ENCODE measurements at places on chromosomes 1 and 21.

- DNase-seq, result no peak
Measured at GRCh38 chr1:169364948-169365347, 2.6 kb downstream of the NME7 start.

GRCh38 chr1:116733476-116734365 lies 20.5 kb upstream of the CD2 start:
- DNase-seq, result no peak

- no peak for DNase-seq
Measured at GRCh38 chr1:38336301-38336923, 289.8 kb upstream of the POU3F1 start.

GRCh38 chr1:192703283-192704206 lies 67.6 kb downstream of the RGS13 start:
- no peak for DNase-seq

- DNase-seq, result no peak
Measured at GRCh38 chr1:27138368-27138767, 16.6 kb downstream of the SLC9A1 start.

DNA sequence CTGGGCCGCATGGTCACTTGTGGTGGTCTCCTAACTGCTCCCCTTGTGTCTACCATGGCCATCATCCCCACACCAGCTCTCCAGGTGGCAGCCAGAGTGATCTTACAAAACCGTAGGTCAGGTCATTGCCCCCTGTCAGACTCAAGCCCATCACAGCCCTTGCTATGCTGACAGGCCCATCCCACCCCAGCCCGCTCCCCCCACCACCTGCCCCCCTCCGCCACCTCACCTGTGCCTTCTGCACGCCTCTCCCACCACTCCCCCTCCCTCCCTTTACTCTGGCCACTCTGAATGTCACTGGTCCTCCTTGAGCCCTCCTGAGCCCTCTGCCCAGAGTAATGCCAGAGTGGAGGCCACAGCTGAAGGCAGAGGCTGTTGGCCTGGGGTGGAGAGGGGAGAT lies 28.5 kb downstream of the TEX35 start:
- DNase-seq, result no peak

DNA sequence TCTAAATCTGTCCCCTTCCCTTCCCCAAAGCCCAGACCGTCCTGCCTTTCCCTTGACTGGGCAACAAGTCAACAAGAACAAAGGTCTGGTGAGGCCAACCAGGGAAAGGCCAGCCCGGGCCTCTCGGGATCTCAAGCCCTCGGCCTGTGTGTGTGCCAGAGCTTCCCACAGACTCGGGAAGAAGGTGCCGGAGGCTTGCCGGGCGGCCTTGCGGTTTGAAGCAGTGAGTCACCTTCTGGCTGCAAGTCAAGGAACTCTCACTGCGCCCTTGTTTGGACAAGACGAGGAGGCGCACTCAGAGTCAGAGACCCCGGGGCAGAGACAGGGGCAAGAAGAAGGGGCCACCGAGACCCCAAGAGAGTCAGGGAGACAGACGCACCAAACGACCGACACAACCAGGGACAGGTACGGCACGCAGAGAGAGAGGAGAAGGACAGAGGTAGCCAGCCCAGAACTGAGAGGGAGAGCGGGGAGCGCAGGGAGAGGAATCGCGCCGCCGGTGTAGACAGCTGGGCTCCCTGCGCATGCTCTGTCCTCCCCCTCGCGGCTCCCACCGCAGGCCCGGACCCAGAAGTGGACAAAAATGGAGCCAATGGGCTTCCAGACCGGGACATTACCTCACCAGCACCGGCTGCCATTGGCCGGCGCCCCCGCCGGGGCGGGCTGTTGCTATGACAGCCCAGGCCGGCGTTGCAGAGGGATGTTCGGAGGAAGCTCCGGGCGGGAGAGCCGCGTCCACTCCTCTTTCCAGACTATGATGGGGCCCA lies 66.6 kb upstream of the LAPTM5 start:
- DNase-seq, result no peak

- no peak for DNase-seq
Measured at GRCh38 chr1:60890664-60891063, 191.7 kb upstream of the NFIA start.

DNA sequence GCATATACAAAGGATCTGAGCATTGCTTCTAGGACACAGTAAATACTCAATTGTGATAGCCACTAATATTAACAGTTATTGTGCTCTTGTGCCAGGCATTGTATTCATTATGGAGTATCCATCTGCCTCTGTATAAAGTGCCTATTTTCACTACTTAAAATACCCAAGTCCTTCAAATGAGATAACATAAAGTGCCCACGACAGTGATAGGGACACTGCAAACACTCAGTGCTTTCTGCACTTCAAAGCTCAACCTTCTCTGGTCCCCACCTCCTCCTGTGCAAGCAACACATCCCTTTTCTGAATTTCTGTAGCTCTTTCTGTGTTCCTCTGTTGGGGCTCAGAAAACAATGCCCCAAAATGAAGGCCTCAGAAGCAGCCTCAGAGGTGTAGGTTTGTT lies 6.6 kb upstream of the DDAH1 start:
- no peak for DNase-seq

DNA sequence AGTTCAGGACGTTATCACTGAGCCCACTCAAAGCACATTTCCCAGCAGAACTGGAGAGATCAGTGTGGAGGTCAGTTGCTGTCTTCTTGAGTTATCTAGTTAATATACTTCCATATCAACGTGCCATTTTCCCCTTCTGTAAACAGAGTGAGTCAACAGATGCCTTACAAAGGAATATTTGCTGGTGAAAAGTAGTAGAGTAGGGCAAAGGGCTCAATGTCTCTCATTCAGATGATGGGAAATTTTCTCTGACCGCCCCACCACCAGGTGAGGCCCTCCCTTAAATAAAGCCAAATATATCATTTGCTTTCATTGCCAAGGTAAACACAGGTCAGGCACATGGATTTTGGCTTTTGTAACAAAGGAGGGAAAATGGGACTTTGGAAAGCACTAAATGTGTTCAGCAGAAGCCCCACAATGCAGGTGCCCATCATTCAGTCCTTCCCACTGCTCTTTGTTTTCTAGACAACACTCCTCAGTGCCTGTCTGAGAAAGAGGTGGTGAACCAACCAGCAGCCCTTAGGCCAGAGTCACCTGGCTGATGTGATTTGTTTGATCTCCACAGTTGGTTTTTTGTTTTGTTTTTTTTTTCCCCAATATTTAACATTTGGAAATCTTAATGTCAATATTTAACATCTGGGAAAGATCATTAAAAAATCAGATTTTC lies 40.5 kb upstream of the SAMD13 start:
- no peak for DNase-seq

DNA sequence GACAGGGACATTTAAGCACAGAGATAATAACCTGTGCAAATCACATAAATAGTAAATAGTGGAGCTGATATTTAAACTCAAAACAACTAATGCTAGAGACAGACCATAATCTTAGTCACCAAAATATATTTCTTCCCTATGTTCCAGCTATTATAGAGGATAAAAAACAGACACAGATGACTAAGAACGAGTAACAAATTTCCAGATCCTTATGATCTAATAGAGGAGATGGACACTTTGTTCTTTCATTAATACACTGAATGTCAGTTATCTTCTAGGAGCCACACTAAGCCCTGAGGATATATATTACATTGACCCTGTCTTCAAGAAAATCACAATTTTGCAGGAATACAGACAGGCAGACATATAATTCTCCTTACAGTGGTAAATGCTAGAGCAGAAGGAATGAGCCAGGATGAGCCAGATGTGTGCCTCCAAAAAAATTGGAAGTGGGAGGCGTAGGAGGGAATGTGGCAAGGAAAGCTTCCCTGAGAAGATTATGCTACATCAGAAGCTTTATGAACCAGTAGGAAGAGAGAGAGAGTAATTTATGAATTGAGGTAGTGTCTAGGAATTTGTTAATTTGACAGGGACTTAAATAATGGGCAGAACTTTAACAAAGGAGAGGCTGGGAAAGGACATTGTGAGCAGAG lies 395.4 kb upstream of the BEND5 start:
- DNase-seq, result no peak

DNA sequence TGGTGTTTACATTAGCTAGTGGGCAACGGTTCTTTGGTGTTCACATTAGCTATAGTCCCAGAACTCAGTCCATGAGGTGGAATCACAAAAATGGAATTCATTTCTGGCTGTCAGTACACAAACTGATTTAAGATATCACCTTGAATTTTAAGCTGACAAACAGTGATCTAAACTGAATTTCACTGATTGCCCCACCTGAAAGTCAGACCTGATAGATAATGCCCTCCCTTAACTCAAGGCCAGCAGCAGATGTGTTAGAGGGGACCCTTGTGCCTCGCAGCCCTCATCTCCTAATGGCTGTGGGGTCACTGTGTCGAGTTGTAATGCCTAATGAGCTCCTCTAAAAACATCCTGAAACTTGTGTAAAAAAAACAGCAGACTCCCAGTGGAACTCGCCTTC lies 8.6 kb downstream of the ARF1 start:
- no peak for DNase-seq

GRCh38 chr1:26602378-26602959 lies 72.9 kb downstream of the RPS6KA1 start:
- DNase-seq, result peak; percentile 68

DNA sequence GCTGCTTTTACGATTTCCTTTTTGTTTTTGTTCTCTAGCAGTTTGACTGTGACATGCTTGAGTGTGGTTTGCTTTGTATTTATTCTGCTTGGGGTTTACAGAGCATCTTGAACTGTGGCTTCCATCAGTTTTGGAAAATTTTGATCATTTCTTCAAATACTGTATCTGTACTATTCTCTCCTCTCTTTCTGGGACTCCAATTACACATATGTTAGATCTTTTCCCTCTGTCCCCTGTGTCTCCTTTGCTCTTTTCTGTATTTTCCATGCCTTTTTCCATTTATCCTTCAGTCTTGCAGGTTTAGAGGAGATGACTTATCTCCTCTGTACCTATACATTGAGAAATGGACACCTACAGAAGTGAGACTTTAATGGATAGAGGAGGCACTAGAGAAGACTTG lies 31.7 kb downstream of the COQ8A start:
- no peak for DNase-seq

DNA sequence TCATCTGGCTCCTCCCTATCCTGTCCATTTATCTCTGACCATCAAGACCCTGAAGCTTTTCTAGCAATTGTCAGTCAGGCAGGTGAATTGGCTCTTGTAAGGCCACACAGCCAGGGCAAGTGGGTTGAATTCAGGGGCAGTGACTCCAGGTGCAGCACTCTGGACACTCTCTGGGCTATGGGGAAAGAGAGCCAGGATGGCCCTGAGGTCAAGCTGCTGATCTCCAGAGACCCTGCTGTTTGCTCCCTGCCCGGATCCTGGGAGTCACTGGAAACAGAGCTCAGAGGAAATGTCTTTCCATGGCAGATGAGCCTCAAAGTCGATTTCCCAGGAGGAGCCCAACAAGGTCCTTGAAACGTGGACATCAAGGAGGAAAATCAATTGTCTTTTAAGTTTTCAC lies 184.4 kb downstream of the C1orf94 start:
- no peak for DNase-seq

GRCh38 chr1:115669886-115670285 lies 28.1 kb downstream of the VANGL1 start:
- no peak for DNase-seq

- no peak for DNase-seq
Measured at GRCh38 chr1:221141096-221141495, 261.9 kb downstream of the HLX start.

- DNase-seq, result no peak
Measured at GRCh38 chr1:225928186-225929175, 4.4 kb upstream of the PYCR2 start.

GRCh38 chr1:24348196-24348595 lies 29.0 kb downstream of the GRHL3 start:
- no peak for DNase-seq

GRCh38 chr21:36156815-36157670 lies at the start of gene DOP1B:
TSS of gene DOP1B (plus strand) at chr21:36156824. CDS start at chr21:36164734, 7,910 bp downstream.
- peak; percentile 40 for DNase-seq

DNA sequence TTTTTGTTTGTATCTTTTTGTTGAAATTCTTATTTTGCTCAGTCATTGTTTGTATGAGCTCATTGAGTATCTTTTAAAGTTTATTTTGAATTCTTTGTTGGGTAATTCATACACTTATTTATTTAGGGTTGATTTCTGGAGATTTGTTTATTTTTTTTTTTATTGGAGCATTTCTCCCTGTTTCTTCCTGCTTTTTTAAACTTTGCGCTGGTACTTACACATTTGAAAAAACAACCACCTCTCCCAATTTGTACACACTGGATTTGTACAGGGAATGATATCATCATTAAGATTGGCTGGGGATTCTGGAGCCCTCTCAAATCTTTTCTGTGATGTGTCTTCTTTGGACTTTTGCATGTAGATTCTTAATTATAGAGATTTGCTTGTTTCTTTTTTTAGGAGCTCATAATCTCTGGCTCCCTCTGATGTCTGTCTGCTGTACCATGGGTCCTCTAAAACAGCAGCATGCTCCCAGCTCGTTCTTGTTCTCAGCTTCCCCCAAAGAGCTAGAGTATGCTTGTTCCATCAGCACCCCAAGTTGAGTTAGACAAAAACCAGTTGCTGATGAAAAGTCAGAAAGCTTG lies 310.7 kb downstream of the DUSP10 start:
- DNase-seq, result no peak

DNA sequence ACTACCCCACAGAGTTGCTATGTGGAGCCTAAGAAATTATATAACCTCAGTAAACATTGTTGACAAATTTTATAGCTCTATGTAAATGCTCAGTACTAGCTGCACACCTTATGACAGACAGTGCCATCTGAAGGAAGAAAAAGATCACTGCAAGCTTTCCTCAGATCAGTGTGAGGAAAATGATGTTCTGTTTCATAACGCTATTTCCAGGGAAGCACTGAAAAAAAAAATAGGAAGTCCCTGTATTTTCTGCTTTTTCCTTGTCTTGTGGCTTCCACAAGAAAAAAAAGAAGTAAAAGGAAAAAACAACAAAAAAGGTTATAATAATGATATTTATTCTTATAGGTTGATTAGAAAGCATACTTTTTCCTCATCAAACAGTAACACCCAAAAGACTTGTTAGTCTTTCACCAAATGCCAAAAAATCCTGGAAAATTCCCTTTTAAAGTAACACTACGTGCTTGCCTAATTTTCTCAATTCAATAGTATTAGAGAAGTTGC lies 23.2 kb downstream of the LYST start:
- DNase-seq, result peak; percentile 5

GRCh38 chr21:37389456-37389855 lies 22.9 kb downstream of the DYRK1A start:
- DNase-seq, result no peak

DNA sequence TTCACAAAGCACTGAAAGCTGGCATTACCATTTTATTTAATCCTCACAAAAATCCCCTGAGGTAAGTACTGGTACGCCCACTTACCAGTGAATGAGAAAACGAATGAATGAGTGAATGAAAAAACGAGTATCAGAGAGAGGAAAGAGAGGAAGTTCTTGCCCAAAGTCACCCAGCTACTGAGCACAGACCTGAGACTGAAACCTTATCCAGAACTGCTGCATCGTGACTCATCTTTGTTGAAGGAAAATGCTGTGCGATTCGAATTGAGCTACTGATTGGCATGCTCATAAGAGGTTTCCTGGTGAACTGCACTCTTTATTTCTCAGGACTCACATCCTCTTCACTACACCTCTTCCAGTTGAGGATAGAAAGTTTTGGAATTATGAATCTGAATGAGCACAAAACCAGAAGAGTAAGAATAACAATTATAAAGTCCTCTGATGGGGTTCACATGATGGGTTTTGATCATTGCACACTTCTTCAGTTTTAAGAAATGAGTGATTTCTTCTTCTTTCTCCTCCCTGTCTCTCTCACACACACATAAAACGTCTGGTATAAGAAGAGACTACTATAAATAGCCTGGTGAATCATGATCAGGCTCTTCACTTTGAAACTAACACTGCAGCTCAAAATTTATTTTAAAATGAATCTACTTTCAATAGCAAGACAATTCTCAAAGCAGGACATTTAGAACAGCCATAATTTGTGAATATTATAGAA lies 32.1 kb downstream of the IL12RB2 start:
- no peak for DNase-seq

Data from stimulated activated naive CD4-positive, alpha-beta T cell (primary cell).